IPS DF 19.7 (cell line): ENCODE measurements at places on chromosomes 1 and 21.

- DNase-seq, result no peak
Observed at GRCh38 chr1:41192456-41193178, 49.5 kb downstream of the SCMH1 start.

- DNase-seq, result no peak
Observed at GRCh38 chr1:197269053-197269452, 1.0 kb downstream of the CRB1 start.

GRCh38 chr1:234533034-234533891 is 54.3 kb upstream of the TARBP1 start:
- DNase-seq, result no peak

- DNase-seq, result no peak
Observed at GRCh38 chr1:189675712-189676244, 801.9 kb downstream of the BRINP3 start.

- no peak for DNase-seq
Observed at GRCh38 chr1:156896490-156897033, 3.0 kb downstream of the PEAR1 start.

GRCh38 chr1:36436821-36437220 is 13.4 kb downstream of the OSCP1 start:
- no peak for DNase-seq

GRCh38 chr1:172143384-172144055 is 277.0 kb upstream of the C1orf105 start:
- no peak for DNase-seq

- DNase-seq, result no peak
Observed at GRCh38 chr1:31951276-31951675, 13.1 kb upstream of the PTP4A2 start.

DNA sequence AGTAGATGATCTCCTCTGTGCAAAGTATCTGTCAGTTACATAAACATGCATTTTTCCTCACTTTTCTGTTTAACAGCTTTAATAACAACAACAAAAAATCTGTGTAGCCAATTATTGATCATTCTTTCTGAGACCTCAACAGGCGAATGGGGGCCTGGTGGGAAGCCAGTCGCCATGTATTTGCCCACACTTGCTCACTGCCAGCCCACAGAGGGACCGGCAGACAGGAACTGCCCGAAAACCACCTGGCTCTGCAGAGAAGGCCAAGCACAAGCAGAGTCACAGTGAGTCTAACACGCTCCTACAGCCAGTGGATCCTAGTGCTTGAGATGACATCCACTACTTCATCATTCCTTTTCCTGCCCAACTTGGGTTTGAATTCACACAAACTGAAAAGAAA is 56.1 kb downstream of the NPHP4 start:
- no peak for DNase-seq

DNA sequence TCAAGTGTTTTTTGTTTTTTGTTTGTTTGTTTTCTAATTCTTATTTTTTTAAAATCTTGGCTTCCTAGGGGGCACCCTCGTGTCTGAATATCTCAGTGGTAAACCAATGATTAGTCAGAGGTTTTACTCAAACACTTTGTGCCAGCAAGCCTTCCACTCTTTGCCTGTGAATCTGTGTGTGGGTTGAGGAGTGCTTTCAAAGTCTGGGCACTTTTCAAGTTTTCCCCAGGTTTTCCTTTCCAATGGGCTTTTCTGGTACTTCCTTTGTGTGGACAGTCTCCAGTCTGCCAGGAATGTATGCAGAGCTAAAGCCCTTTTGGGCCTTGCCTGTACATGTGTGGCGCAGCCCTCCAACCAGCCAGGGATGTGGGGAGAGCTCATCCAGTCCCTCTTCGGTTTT is 9.7 kb upstream of the PPIE start:
- no peak for DNase-seq

DNA sequence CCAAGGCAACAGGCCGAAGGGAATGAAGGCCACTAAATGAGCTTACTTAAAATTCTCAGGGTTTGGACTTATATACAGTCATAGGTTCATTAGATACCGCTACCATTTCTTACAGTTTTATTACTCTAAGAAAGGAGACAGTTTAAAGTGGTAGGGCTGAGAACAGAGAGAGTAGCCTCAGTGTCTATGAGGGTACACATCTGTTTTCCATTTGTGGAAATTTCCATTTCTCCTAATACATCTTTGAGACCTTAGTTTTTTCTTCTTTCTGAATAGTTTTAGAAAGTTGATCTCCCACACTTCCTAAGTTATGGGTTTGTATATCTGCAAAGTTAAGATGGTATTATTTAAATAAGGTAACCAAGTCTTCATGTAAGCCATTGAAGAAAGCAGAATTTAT is 1279.1 kb downstream of the NCAM2 start:
- no peak for DNase-seq

DNA sequence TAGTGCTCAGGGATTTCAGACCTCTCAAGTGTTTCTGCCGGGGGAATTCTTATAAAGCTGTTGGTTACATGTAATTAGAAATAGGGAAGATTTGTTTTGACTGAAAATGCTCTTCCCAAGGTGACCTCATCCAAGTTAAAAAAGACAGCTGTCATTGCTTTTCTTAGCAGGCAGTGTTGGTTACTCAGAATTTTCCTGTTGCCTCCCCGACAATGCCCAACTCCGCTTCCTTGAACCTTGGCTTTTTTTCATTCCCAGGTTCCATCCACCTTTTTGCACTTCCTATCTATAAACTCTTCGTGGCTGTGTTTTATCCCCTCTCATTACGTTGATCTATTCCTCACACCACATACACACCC is 825 bp upstream of the DPH5 start:
- DNase-seq, result no peak

DNA sequence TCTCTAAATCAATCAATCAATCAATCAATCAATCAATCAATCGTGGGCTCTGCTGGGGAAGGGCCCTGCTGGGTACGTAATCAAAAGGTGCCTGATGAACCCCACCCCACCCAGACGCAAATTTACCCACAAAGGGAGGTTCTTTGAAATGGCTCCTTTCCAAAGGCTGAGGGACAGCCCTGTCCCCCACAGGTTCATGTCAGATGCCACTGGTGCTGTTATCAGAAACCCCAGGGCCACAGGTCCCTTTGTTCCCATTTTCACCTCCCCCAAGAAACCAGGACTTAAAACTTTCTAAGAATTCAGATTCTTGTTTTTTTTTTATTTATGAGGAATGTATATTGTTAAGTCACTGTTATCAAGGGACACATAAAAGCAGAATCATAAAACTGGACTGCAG is 14.2 kb downstream of the CHRNB2 start:
- DNase-seq, result no peak

GRCh38 chr1:109897259-109897955 is 13.2 kb upstream of the CSF1 start:
- DNase-seq, result no peak

DNA sequence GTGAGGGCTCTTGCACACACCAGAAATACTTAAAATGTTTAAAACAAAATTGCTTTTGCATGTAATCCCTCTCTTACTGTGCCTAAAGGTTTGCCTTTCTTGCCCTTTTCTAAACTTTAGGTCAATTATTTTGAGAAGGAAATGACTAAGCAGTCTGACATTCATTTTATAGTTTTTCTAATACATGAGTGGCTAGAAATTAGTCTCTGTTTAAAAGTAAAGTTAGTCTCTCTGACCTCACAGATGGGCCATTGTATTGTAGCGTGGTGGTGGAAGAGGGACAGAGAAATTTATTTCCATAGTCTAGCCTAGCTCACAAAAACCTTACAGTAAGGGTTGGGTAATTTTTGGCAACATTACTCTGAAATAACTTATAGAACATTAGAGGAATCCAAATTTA is 3.6 kb upstream of the COL11A1 start:
- no peak for DNase-seq

- peak; percentile 92 for DNase-seq
Observed at GRCh38 chr1:241012708-241013340, 344.2 kb downstream of the RGS7 start.

- DNase-seq, result no peak
Observed at GRCh38 chr1:226687426-226687825, 51.7 kb downstream of the ITPKB start.

DNA sequence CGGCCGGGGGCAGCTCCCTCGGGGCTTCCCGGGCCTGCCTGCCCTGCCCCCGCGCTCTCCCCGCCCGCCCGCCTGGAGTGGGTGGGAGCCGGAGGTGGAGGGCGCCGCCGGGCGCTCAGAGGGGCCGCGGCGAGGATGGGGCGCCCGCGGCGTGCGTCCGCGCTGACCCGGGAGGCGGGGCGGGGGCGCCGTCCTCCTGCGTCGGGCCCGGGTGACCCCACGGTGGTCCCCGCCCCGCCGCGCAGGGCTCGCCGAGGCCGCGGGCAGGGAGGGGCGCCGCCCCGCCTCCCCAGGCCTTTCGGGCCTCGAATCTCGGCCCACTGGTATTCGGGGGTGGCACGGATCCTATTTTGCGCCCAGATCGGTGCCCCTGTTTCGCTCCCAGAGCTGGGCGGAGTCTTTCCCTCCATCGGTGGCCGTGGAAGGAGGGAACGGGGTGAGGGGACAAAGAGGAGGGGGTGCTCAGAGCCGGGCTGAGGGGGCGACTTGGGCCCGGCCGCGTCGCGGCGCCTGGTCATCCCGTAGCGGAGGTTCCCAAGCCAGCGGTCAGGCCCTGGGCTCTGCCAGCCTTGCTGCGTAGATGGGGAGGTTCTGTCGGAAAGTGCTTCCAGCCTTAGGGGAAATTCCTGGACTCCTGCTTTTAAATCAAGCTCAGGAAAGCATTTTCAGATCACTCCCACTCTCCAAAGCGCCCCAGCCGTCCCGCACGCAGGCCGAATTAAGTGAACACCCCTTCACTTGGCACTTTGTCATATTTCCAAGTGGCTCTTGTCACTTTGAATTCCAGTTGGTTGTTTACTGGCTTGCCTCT is 545 bp downstream of the PATJ start:
- DNase-seq, result no peak

GRCh38 chr1:167169642-167170041 is 51.0 kb upstream of the POU2F1 start:
- no peak for DNase-seq

GRCh38 chr1:232291261-232291660 is 338.7 kb downstream of the SIPA1L2 start:
- DNase-seq, result no peak

- DNase-seq, result no peak
Observed at GRCh38 chr1:121459235-121459634, 274.5 kb downstream of the SRGAP2C start.

GRCh38 chr1:53015508-53015860 is 46.5 kb upstream of the PODN start:
- DNase-seq, result no peak

DNA sequence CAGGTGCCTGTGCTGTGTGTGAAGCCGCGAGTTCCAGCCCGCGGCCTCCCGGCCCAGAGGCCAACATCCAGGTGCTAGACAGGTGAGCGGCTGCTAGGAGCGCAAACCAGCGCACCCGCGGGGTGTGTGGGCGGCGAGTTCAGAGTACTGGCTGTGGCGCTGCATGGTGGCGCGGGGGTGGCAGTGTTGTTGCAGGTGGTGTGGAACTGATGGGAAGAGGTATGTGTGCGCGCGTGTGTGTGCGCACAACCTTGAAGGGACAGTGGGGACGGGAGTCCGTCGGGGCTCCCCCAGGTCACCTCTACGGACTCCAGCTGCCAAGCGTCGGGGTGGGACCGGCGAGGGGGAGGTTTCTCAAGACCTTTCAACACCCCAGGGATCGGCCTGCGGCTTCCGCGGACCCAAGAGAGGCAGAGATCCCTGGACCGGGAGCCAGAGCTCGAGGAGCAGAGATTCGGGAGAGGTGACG is 433 bp upstream of the DMBX1 start:
- DNase-seq, result no peak

- no peak for DNase-seq
Observed at GRCh38 chr1:212430416-212430815, 2.3 kb upstream of the NENF start.

DNA sequence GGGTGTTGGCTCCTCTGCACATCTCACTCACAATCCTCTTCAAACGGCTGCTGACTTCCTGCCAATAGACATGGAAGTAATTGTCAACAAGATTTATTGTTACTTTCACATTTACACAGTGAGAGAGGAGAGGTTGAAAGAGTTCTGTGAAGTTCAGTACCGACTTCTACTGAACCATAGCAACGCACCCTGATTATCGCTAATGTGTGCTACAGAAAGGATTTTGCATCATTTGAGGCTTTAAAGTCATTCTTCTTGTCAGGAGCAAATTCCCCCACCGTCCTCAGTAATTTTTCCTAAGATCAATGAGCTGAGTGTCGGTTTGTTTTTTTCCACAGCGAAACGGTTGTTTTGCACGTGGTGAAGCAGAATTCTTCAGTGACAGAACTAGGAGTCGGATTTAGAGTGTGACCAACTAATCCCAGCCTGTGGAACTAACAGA is 361.0 kb downstream of the ADGRL2 start:
- DNase-seq, result no peak

- DNase-seq, result no peak
Observed at GRCh38 chr1:53298045-53298637, 29.7 kb downstream of the LRP8 start.

DNA sequence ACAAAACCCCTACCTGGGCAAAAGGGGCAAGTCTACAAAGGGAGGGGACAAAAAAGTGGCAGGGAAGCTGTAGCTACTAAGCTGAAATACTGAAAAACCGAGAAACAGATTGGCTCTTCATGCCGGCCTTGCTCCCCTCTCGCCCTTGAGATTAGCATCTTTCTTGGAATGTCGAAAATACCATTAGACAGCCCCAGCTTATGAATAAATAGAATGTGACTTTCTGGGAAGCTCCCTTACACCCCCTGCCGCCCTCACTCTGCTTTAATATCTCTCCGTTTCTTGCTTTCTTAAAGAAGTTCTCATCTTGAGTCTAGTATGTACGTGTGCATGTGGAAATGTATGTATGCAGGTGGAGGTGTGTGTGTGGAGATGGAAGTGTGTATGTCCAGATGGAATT is 14.1 kb downstream of the TRAF3IP3 start:
- no peak for DNase-seq

- DNase-seq, result no peak
Observed at GRCh38 chr1:156510709-156511108, 10.1 kb upstream of the MEF2D start.

GRCh38 chr1:11759791-11760190 is 2.2 kb upstream of the C1orf167 start:
- DNase-seq, result no peak

GRCh38 chr1:42055061-42055460 is 98.1 kb upstream of the GUCA2B start:
- no peak for DNase-seq

GRCh38 chr1:177246710-177247580 is 76.2 kb downstream of the BRINP2 start:
- DNase-seq, result no peak

- no peak for DNase-seq
Observed at GRCh38 chr1:213123536-213123935, 72.5 kb downstream of the RPS6KC1 start.
